MCF 10A (cell line): ENCODE measurements at places on chromosomes 7 and 10. TPM values are rescaled to one million over a fixed set of nuclear protein-coding genes. Genes with fewer than 3 reads are reported as not detected.

TLX1 gene
- total RNA-seq = not detected in 2 replicates

TAC1 gene
- not detected in 2 replicates for total RNA-seq

TMEM184A gene
- 9.0 and 14.2 TPM in 2 replicates for total RNA-seq

KCNMA1 gene
- total RNA-seq = 7.5 and 16.4 TPM in 2 replicates

WDR86 gene
- total RNA-seq = not detected in 2 replicates

ETV1 gene
- 5.9 and 6.9 TPM in 2 replicates for total RNA-seq

TMEM229A gene
- total RNA-seq = not detected in 2 replicates

KIF11 gene
- 21.3 and 27.3 TPM in 2 replicates for total RNA-seq

CDK14 gene
- 21.2 and 32.0 TPM in 2 replicates for total RNA-seq

CALY gene
- total RNA-seq = not detected in 2 replicates

MAD1L1 gene
- 25.2 and 32.0 TPM in 2 replicates for total RNA-seq

CHAT gene
- not detected in 2 replicates for total RNA-seq

HOXA6 gene
- 0.96 and 2.0 TPM in 2 replicates for total RNA-seq

KLF14 gene
- total RNA-seq = not detected in 2 replicates

CACNA2D1 gene
- total RNA-seq = not detected in 2 replicates

DKK1 gene
- 31.8 and 37.4 TPM in 2 replicates for total RNA-seq

EGR2 gene
- 0.25 and 1.0 TPM in 2 replicates for total RNA-seq

VIPR2 gene
- not detected in 2 replicates for total RNA-seq

TRPV5 gene
- not detected in 2 replicates for total RNA-seq

TMEM236 gene
- total RNA-seq = 0.09 and 0.37 TPM in 2 replicates

HOXA1 gene
- 5.6 and 7.1 TPM in 2 replicates for total RNA-seq

CYP26C1 gene
- total RNA-seq = 0.07 and 0.14 TPM in 2 replicates

PRSS37 gene
- total RNA-seq = not detected in 2 replicates

RASSF4 gene
- total RNA-seq = 0.22 TPM in 1 of 2 replicates, not detected in the other

MYPN gene
- 0.22 and 0.37 TPM in 2 replicates for total RNA-seq

ITPRID1 gene
- total RNA-seq = not detected in 2 replicates

TEX36 gene
- total RNA-seq = not detected in 2 replicates

ARHGEF35 gene
- 0.93 TPM in 1 of 2 replicates, not detected in the other for total RNA-seq

DLG5 gene
- total RNA-seq = 126 and 127 TPM in 2 replicates

DNAH11 gene
- 0.81 and 0.91 TPM in 2 replicates for total RNA-seq
